ENCODE measurements at places on chromosomes 12 and 14.

DNA sequence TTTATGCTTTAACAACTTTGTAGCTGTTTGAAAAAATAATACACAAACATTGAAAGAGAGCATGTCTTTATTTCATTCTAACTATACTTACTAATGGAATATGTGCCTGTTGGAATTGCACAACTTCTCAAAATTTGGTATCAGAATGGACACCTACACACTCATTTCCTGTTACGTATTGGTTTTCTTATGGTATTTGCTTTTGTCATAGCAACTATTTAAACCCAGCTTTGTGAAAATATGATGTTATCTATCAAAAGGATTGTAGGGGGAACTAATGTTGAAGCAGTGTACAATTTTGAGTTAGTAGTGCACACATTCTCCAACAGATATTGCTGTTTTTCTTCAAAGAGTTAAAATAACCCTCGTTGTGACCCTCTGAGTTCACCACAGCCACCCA is 52.6 kb downstream of the RBMS2 start:
- no peak for DNase-seq

GRCh38 chr12:51132693-51133092 is 40.2 kb downstream of the TFCP2 start:
- DNase-seq = no peak

DNA sequence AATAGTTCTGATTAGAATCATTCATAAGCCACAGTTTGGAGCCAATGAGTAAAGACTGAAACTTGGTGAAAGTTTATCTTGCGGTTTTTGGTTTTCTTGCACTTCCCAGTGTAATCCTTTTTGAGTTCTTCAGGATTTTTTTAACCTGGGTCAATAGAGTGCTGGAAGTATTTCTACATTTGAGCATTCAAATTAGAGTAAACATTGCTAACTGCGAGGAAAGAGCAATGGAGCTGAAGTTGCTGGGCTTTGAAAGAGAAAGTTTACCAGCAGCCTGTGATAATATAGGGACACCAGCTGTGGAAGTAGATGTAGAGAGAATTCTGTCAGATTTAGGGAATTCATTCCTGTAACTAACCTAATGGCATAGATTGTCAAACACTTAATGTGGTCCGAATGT is 30.3 kb downstream of the ANO6 start:
- no peak for DNase-seq

GRCh38 chr14:62071039-62071438 is 308.8 kb downstream of the SNAPC1 start:
- DNase-seq = no peak

DNA sequence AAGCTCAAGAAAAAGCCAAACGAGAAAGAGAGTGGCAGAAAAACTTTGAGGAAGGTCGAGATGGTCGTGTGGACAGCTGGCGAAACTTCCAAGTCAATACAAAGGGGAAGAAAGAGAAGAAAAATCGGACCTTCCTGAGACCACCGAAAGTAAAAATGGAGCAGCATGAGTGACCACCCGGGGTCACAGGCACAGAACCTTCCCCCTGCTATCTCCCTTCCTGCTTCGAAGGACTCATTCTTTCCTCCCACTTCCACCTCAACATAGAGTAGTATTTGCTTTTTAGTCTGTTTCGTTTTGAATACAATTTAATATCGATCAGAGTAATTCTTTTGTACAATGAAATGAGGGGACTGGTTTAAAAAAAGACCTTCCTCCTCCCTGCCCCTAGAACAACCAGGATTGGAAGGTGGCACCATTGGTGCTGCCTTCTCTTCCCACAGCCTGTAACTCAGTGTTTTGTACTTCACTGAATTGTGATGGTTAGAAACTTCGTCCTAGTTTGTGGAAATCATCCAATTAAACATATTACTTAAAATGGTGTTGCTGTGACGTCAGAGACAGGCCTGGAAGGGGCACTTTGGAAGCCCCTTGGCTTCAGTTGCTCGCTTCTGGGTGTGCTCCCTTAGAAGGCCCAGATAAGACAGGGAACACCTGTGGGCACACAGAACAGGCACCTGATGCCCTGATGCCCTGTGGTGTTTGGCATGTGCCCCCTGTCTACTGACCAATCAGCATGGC is 26.1 kb upstream of the NFKBIA start:
- no peak for DNase-seq
